ENCODE measurements at places on chromosomes 16 and 17.
A peak's percentile ranks its signal among the peaks of the same experiment; 100 is the strongest.

GRCh38 chr16:89618109-89618998 lies 4.9 kb downstream of the DPEP1 start:
- no peak for DNase-seq

DNA sequence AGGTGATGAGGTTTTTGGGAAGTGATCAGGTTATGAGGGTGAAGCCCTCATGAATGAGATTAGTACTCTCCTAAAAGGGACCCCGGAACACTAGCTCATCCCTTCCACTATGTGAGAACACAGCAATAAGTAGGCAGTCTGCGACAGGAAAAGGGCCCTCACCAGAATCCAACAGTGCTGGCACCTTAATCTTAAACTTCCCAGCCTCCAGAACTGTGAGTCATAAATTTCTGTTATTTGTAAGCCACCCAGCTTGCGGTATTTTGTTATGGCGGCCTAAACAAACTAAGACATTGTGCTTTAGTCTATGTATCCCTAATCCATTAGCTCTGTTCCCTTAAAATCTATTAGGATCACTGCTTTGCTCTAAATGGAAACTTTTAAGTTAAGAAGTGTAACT lies 8.5 kb downstream of the SLFN12 start:
- no peak for DNase-seq

DNA sequence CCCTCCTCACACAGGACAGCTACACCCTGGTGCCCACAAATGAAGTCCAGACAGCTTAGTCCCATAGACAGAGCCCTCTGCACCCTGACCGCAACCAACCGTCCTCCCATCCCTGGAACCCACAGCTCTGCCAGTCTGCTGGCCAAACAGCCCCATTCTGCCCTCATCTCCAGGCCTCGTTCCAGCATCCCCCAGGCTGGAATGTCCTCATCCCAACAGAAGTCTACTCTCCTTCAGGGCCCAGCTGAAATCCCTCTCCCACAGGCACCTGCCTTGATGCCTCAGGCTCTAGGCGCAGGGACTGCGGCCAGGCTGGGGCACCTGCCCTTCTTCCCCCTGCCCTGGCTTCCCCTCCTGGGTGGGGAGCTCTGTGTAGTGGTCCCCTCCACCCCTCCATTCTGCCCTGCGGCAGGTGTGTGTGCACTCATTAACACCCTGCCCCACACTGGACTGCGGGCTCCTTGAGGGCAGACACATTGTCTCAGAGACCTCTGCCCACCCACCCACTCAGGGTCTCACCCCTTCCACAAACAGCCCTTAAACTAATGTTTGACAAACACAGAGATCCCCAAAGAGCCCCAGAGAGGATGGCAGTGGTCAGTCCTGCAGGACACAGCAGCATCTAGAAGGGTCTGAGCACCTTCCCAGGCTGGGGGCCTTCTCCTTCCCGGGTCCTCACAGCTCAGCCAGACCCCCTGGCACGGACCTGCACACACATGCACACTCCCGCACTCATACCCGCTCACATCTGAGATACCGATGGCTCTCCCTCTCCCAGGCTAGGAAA lies 820 bp downstream of the GRIN2C start:
- no peak for DNase-seq

DNA sequence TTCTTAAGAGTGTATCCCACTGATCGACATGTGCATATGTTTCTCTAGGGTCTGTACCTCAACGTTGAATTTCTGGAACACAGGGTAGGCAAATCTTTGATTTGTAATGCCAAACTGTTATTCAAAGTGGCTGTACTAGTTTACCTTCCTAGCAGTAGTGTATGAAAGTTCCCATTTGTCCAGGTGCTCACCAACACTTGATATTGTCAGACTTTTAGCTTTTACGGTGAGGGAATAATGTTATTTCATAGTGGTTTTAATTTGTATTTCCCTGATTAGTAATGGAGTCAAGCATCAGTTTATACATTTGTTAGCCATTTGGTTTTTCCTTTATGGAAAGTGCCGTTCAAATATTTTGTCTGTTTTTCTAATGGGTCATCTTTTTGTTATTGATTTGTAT lies 20.3 kb downstream of the GSDMB start:
- no peak for DNase-seq

DNA sequence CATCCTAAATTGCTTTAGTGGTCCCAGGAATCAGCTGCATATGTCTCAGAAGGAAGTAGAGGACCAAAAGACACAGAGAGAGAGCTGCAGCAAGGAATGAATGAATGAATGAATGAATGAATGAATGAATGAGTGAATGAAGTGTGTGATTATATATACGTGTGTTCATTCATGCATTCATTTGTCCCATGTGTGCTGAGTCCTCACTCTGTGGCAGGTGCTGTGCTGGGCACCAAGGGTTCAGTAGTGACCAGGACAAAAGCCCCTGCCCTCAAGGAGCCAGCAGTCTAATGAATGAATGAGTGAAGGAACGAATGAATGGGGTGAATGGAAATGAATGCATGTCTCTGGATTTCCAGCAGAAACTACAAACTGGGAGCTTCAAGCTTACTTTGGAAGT lies 9.4 kb downstream of the CNGB1 start:
- no peak for DNase-seq

- DNase-seq: no peak
Measured at GRCh38 chr17:9195961-9196670, 174.8 kb downstream of the NTN1 start.

GRCh38 chr17:55601874-55602364 lies 90.7 kb upstream of the SMIM36 start:
- DNase-seq: peak; percentile 29

GRCh38 chr16:29830774-29831173 lies 10.5 kb downstream of the MVP start:
- no peak for DNase-seq

GRCh38 chr17:80426671-80427326 lies 11.8 kb downstream of the ENDOV start:
- DNase-seq: peak; percentile 81

DNA sequence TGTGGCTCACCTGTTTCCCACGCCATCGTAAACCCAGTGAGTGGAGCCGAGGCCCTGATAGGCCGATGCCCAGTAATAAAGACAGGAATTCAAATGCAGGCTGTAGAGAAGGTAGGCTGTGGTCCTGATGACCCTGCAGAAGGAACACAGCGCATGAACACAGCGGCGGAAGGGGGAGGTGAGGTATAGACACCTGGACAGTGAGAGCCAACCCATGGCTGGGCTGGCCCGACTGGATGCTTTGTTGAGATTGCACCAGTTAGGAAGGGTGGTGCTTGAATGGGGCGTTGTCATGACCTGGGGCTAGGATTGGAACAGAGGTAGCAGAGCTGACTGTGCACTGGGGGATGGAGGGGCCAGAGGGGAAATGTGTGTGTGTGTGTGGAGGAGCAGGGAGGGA lies 59.2 kb downstream of the CNGB1 start:
- DNase-seq: no peak

- no peak for DNase-seq
Measured at GRCh38 chr16:57668630-57669475, 747 bp downstream of the ADGRG3 start.

GRCh38 chr16:54150861-54151260 lies 135.7 kb downstream of the IRX3 start:
- DNase-seq: no peak

DNA sequence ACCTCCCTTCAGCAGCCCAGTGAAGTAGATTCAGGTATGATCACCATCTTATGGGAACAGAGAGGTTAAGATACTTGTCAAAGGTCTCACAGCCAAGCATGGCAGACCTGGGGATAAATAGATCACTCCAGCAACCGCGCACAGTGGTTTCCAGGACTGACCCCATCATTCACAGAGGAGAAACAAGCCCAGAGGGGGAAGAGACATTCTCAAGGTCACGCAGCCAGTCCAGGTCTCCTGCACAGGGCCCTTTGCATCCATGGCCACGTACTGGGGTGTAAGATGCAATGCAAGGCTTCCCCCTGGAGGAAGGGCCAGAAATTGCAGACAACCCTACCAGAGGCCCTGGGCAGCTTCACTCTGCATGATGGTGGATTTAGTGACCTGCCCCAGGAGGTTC lies 19.9 kb downstream of the TLE7 start:
- DNase-seq: no peak

DNA sequence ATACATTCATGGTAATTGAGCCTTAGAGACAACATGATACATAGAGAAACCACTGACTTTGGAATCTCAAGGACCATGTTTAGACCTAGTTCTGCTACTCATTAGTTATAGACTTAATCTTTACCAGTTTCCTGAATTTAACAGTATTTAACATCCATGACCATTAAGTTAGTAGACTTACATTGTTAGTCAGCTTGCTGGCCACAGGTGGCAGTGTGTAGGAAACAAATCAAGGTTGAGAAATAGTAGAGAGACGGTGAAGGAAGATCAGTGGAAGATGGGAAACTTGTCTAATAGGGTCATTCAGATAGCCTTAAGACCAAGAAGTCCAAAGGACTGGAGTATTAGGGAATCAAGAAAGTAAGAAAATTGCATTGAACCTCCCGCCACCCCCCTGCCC lies 31.0 kb downstream of the OMG start:
- DNase-seq: peak; percentile 17

DNA sequence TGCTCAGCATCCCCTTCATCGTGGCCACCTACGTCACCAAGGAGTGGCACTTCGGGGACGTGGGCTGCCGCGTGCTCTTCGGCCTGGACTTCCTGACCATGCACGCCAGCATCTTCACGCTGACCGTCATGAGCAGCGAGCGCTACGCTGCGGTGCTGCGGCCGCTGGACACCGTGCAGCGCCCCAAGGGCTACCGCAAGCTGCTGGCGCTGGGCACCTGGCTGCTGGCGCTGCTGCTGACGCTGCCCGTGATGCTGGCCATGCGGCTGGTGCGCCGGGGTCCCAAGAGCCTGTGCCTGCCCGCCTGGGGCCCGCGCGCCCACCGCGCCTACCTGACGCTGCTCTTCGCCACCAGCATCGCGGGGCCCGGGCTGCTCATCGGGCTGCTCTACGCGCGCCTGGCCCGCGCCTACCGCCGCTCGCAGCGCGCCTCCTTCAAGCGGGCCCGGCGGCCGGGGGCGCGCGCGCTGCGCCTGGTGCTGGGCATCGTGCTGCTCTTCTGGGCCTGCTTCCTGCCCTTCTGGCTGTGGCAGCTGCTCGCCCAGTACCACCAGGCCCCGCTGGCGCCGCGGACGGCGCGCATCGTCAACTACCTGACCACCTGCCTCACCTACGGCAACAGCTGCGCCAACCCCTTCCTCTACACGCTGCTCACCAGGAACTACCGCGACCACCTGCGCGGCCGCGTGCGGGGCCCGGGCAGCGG lies 3.2 kb downstream of the UTS2R start:
- DNase-seq: no peak

DNA sequence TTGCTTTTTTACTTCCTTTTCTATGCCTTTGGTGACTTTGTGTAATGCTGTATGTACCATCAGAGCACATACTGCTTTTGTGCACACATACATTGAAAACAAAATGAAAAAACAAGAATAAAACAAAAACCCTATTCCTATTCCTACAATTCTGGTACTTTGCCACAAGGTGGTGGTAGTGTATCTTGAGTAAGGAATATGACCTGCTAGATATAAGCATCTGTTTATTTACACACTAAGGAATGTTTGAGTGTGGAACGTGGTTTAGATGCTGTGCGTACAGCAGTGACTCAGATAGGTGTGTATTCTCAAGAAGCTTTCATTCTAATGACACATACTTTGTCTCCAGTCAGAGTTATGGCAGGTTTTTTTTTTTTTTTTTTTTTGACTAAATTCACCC lies 606.2 kb downstream of the WWOX start:
- peak; percentile 50 for DNase-seq

DNA sequence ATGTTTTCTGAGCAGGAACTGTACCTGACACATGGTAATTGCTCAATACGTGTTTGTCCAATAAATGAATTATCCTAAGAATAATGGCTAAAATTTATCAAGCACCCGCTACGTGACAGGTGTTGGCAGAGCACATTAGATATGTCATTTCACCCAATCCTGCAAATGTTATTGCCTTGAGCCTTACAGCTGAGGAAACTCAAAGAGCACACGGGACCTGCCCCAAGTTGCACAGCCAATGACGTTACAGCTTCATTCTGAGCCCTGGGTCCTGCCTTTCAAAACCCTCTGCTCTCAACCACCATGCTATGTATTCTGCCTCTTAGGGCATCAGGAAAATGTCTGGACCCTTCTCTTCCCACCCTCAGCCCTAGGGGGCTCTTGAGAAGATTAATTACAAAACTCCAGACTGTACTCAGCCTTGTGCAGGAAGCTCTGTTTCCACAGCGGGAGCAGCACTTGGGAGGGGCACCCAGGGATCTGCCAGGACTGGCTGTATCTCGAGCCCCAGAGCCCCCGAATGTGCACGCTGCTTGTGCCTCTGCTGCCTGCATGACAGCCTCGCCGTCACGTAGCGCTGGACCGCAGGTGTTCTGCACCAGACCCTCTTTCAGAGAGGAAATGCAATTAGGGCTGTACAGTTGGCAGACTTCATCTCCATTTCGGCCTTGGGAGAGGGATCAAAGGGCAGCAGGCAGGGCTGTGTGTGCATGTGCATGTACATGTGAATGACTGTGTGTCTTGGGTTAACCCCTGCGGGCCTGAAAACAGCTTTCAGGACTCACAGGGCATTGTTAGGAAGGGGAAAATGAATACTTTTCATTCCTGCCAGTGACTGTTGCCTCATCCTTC lies 71.6 kb downstream of the GPR139 start:
- DNase-seq: no peak

- no peak for DNase-seq
Measured at GRCh38 chr17:3389791-3390190, 3.7 kb upstream of the OR3A2 start.

GRCh38 chr16:50152351-50152806 lies 727 bp upstream of the TENT4B start:
- peak; percentile 73 for DNase-seq

DNA sequence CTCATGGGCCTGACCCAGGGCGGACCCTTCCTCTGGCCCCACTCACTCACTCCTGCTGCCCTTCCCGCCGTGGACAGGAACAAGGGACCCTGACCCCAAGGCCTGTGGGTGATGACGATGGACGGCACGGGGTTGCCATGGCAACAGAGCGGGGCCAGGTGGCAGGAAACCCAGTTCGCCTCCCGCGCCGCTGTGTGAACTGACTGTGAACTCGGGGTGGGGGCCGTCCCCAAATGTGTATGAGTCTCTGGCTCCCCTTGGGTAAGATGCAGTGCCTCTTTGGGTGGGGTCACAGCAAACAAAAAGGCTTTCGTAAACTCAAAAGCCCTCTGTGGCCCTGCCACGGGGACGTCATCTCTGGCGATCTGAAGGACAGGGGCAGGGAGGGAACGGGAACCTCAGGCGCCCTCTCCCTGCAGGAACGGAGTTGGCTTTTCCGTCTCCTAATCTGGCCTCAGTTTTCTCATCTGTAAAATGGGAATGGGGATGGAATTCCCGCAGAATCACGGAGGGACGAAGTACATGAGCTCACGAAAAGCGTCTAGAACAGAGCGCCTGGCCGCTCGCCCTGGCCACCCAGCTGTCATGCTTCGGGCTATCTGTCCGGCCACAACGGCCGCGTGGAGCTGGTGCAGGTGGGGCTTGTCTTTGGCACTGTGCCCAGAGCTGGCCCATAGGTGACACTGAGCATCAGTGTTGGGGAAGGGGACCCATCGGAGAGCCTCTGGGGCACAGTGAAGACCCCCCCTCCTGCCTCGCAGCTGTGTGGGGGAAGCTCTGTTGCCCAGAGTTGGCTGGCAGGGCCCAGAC lies 44.9 kb upstream of the PABPN1L start:
- DNase-seq: no peak

- no peak for DNase-seq
Measured at GRCh38 chr17:40124279-40125141, 2.7 kb downstream of the MSL1 start.

GRCh38 chr17:17364338-17364667 lies 61.1 kb downstream of the NT5M start:
- no peak for DNase-seq

All from CD4-positive, alpha-beta T cell treated with Interleukin-6 at 100 ng/mL for 8 hours (primary cell).